ENCODE measurements at places on chromosomes 12 and 14.

- no peak for DNase-seq
Observed at GRCh38 chr14:36035675-36036074, 140.8 kb downstream of the PTCSC3 start.

- DNase-seq = no peak
Observed at GRCh38 chr14:100785338-100785615, 40.6 kb upstream of the MEG3 start.

- DNase-seq = no peak
Observed at GRCh38 chr12:50589650-50590435, 85.1 kb downstream of the DIP2B start.

DNA sequence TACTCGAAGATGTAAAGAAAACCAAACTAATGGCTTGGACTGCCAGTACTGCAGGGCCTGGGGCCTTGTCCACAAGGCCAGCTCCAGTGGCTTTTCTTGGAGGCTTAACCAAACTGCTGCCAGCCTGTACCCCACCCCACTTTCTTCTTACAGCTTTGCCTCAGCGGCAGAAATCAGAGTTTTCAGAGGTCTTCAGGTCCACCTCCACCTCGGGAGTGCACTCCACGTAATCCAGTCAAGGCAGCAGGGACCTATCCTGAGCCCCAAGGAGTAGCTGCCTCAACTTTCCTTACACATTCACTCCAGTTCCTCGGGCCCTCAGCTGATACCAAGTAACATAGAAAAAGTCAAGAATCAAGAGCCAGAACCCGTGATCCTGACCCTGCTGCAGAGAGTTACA, 19.6 kb downstream of the PRMT8 start:
- DNase-seq = no peak

DNA sequence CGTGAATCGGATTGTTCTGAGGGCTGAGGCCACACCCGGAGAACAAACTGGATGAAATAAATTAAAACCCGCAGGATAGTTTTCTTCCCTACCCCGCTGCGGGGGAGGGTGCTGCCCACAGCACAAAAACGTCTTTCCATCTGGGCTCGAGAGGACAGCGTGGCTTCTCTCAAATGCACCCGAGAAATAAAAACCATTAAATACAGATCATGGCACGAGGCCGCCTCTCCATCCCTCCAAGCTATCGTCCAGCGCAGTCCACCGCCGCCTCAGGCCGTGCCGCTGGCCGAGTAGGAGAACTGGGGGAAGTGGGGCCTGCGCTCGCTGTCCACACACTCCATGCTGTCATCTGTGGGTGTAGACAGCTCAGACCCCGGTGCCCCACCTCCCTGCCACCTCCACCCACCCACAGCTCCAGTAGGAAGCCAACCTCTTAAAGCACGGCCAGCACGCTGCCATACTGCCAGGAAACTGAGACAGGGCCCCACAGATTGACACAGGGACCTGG, 17.2 kb downstream of the SIVA1 start:
- DNase-seq = no peak

DNA sequence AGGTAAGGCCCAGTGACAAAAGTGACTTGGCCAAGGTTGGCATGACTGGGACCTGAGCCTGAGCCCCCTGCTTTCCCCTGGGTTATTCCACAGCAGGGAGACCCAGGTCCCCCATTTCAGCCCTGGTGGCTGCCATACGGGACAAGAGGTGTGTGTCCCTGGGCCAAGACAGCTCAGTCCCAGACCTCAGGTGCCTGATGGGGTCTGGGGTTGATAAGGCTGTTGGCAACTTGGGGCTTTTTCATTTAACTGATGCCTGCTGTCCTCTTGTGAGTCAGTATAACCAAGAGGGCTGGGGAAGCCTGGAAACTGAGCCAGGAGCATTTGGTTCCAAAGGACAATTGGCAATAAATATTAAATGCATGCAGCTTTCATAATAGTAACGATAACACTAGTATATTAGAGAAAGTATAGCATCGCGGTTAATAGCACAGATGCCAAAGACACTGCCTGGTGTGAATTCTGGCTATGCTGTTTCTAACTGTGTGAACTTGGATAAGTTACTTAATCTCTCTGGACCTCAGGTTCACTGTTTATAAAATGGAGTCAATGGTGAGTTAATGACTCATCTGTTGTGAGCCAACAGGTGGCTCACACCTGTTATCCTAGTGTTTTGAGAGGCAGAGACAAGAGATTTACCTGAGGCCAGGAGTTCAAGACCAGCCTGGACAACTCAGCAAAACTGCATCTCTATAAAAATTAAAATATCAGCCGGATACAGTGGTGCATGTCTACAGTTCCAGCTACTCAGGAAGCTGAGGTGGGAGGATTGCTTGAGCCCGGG, 898 bp downstream of the SDSL start:
- no peak for DNase-seq

DNA sequence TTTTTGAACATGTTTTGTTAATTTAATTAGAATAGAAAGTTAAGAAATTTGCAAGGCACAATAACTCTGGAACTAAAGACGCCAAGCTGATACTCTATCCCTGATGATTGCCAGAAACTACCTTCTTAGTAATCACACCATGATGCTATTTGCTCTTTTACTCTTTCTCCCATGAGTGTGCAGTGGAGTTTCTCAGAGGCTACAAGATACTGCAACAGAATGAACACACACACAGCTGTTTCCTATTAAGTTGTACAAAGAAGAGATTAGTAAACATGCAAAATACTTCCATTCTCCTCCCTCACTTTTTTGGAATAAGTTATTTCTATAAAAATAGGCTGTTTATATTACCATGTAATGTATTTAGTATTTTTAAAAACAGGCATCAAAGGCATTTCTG, 1367.5 kb downstream of the AACS start:
- no peak for DNase-seq

- DNase-seq = no peak
Observed at GRCh38 chr14:104322531-104323366, 184.4 kb downstream of the KIF26A start.
